ENCODE measurements at places on chromosomes 1 and 21.

GRCh38 chr1:176466514-176466913, 3.5 kb downstream of the PAPPA2 start:
- H3K27me3 ChIP-seq: no peaks in the 10 kb centered on the region
- no peaks in the 10 kb centered on the region for H3K36me3 ChIP-seq
- no peaks in the 10 kb centered on the region for H3K4me1 ChIP-seq
- DNase-seq: no peak
- H3K27ac ChIP-seq: no peak overlapping the region
- no peak overlapping the region for H3K4me3 ChIP-seq

- H3K4me3 ChIP-seq: peak overlapping the region; percentile 31
- no peak for DNase-seq
- no peak overlapping the region for H3K27ac ChIP-seq
- H3K4me1 ChIP-seq: peaks cover 10% of the 10 kb centered on the region
These were observed 2.2 kb downstream of the TOMM40L start for GRCh38 chr1:161228032-161228431.

- DNase-seq: no peak
- no peaks in the 10 kb centered on the region for H3K27me3 ChIP-seq
- H3K36me3 ChIP-seq: no peaks in the 10 kb centered on the region
- H3K4me3 ChIP-seq: peak overlapping the region; percentile 74
- no peak overlapping the region for H3K27ac ChIP-seq
These were observed 18.5 kb upstream of the SAMD11 start for GRCh38 chr1:905071-905749.

DNA sequence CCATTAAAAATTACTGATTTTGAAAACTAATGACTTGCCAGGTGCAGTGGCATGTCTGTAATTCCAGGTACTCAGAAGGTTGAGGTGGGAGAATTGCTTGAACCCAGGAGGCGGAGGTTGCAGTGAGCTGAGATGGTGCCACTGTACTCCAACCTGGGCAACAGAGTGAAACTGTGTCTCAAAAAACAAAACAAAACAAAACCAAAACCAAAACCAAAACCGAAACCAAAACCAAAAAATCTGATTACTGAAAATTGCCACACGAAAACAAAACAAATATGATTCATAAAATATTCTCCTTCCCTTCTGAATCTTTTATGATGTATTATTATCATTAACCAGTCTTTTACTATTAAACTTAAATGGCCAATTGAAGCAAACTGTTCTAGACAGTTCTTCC, 74.1 kb downstream of the SERINC2 start:
- no peaks in the 10 kb centered on the region for H3K36me3 ChIP-seq
- DNase-seq: no peak

- no peak overlapping the region for H3K4me3 ChIP-seq
- DNase-seq: no peak
- H3K27ac ChIP-seq: no peak overlapping the region
- no peaks in the 10 kb centered on the region for H3K36me3 ChIP-seq
These were observed 224.3 kb upstream of the FGGY start for GRCh38 chr1:59072583-59072947.

DNA sequence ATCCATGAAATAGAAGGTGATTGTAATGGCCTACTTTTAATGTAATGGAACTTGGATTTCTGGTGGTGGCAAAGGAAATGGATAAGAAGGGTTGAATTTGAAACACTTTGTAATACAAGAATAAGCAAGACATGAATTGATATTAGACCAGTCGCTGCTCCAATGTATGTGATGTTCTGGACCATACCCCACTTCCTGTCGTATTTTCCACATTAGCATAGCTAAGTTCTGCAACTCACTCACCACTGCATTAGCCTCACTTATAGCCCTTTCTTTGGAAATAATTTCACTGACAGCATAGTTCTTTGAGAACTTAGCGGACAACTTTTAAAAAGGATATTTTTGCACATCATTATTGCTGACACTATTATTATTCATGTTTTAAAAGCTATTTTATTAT, 32.3 kb upstream of the CNIH3 start:
- no peaks in the 10 kb centered on the region for H3K36me3 ChIP-seq
- no peaks in the 10 kb centered on the region for H3K4me1 ChIP-seq
- no peak for DNase-seq
- no peaks in the 10 kb centered on the region for H3K27me3 ChIP-seq
- H3K27ac ChIP-seq: no peak overlapping the region

GRCh38 chr1:197103300-197103699, 36.2 kb upstream of the F13B start:
- H3K36me3 ChIP-seq: no peaks in the 10 kb centered on the region
- H3K4me1 ChIP-seq: no peaks in the 10 kb centered on the region
- H3K27me3 ChIP-seq: no peaks in the 10 kb centered on the region
- DNase-seq: no peak

GRCh38 chr1:151867765-151868411, 14.4 kb upstream of the THEM5 start:
- H3K36me3 ChIP-seq: no peaks in the 10 kb centered on the region
- no peak overlapping the region for H3K4me3 ChIP-seq
- DNase-seq: no peak

DNA sequence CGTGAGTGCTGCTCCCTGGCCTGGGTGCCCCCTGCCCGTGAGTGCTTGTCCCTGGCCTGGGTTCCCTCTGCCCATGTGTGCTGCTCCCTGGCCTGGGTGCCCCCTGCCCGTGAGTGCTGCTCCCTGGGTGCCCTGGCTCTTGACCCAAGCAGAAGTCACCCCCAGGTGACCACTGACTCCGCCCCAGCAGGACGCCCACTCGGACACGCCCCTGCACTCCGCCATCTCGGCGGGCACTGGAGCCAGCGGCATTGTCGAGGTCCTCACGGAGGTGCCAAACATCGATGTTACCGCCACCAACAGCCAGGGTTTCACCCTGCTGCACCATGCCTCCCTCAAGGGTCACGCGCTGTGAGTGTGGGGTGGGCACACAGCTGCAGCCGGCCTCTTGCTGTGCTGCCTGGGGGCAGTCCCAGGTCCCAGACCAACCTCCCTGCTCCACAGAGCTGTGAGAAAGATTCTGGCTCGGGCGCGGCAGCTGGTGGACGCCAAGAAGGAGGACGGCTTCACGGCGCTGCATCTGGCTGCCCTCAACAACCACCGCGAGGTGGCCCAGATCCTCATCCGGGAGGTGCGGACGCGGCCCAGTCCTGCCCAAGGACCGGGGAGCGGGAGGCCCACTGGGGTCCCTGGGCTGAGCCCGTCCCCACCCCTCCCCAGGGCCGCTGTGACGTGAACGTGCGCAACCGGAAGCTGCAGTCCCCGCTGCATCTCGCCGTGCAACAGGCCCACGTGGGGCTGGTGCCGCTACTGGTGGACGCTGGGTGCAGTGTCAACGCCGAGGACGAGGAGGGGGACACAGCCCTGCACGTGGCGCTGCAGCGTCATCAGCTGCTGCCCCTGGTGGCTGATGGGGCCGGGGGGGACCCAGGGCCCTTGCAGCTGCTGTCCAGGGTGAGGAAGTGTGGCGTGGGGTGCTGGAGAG, 3.9 kb upstream of the MMP23B start:
- H3K27me3 ChIP-seq: no peaks in the 10 kb centered on the region
- H3K4me3 ChIP-seq: no peak overlapping the region
- H3K36me3 ChIP-seq: peaks cover 3% of the 10 kb centered on the region
- no peak for DNase-seq

GRCh38 chr1:208587110-208587509, 342.9 kb upstream of the PLXNA2 start:
- no peak for DNase-seq
- no peak overlapping the region for H3K4me3 ChIP-seq
- no peaks in the 10 kb centered on the region for H3K36me3 ChIP-seq

DNA sequence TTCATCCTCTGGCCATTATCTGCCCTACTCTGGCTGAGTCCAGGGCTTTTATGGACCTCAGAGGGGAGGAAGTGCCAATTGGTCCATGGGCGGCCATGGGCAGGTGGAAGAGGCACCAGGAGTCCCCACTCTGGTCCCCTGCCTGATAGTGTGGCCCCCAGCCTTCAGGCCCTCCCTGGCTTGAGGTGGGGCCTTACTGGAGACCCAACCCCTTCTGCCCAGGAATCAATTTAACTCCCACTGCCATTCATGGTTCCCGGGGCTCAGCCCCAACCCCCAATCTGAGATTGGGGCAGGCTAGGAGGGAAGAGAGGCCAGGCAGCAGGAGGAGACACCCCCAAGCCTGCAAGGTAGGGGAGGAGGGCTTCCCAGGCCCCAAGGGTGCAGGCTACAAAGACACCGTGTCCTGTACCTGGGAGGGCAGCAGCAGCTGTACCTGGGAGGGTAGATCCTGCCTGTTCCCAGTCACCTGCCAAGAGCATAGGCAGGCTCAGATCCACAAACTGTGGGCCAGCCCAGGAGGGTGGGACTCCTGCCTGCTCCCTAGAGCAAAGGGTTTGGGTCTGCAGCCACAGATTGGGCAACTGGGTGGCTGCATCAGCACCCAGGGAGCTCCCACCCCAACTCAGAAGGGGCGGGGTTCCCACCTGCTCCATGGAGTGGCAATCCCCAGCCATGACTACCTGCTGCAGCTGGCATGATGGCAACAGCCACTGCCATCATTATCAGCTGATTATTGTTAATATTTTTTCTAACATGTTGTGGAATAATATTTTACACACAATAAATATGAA, 1044.1 kb upstream of the B3GALT2 start:
- no peaks in the 10 kb centered on the region for H3K36me3 ChIP-seq
- no peak overlapping the region for H3K27ac ChIP-seq
- no peak overlapping the region for H3K4me3 ChIP-seq
- no peaks in the 10 kb centered on the region for H3K27me3 ChIP-seq
- H3K4me1 ChIP-seq: no peaks in the 10 kb centered on the region

DNA sequence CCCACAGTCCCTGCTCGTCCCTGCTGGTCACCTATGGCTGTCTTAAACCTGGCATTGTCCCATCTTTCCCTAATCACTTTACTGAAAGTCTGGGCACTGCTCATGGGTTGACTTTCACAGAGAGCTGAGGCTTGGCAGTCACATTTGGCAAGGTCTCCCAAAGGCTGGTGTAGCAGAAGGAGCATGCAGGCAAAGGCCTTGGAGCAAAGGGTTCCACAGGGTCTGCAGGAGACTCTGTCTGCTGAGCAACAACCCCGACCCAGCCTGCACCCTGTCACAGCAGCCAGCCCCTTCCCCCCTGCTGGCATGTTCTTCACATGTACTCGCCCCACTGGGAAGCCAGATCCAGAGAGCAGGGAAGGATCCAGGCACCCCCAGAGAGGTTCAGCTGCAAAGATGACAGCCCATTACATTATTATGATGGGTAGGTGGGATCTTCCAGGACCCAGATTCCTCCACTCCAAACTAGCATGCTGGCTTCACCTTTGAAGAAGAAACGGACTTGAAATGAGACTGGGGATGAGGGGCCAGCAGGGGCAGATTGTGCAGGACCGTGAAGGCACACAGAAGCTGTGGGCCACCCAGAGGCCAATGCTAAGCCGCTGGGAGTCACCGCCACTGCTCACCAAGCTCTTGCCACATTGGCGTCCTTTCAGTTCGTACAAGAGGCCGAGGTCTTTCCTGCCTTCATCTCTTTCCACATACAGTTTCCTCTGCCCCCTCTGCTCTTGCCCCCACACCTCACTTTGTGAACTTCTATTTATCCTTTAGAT, 14.2 kb upstream of the TMEM125 start:
- H3K36me3 ChIP-seq: no peaks in the 10 kb centered on the region
- no peak overlapping the region for H3K27ac ChIP-seq
- DNase-seq: no peak
- H3K27me3 ChIP-seq: no peaks in the 10 kb centered on the region
- H3K4me3 ChIP-seq: no peak overlapping the region

DNA sequence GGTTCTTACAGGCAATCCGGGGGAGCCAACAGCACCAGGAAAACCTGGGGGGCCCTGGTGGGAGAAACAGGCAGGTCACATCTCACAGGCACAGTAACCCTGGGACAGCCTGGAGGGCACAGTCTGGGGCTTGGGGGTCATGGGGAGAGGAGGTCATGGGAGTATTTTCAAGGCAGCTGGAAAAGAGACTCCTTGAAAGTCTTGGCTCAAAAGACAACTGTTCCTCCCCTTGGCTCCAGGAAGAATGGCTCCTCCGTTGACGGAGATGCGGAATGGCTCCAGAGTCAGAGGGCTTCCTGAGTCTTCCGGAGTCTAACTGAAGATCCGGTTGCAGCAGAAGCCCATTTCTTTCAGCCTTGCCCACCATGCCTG, 25.9 kb upstream of the PEF1 start:
- peak overlapping the region; percentile 69 for H3K4me3 ChIP-seq
- H3K36me3 ChIP-seq: peaks cover 9% of the 10 kb centered on the region
- peak overlapping the region; percentile 80 for H3K27ac ChIP-seq
- DNase-seq: no peak
- no peaks in the 10 kb centered on the region for H3K27me3 ChIP-seq
- H3K4me1 ChIP-seq: peaks cover 64% of the 10 kb centered on the region

GRCh38 chr1:1400576-1401456, 1.7 kb upstream of the CCNL2 start:
- peaks cover 44% of the 10 kb centered on the region for H3K4me1 ChIP-seq
- H3K36me3 ChIP-seq: peaks cover 53% of the 10 kb centered on the region
- no peak overlapping the region for H3K27ac ChIP-seq
- DNase-seq: no peak
- no peaks in the 10 kb centered on the region for H3K27me3 ChIP-seq

DNA sequence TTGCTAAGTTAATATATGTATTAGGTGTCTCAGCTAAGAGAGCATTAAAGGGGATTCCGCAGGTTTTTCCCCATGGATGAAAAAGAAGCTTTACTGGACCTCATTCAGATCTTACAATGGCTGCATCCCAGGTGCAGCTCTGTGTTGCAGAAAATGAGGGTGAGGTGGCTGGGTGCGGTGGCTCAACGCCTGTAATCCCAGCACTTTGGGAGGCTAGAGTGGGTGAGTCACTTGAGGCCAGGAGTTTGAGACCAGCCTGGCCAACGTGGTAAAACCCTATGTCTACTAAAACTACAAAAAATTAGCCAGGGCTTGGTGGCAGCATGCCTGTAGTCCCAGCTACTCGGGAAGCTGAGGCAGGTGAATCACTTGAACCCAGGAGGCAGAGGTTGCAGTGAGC, 58.5 kb upstream of the MORC3 start:
- H3K4me1 ChIP-seq: no peaks in the 10 kb centered on the region
- no peak overlapping the region for H3K27ac ChIP-seq
- no peaks in the 10 kb centered on the region for H3K27me3 ChIP-seq
- DNase-seq: no peak
- H3K36me3 ChIP-seq: peaks cover 3% of the 10 kb centered on the region

- H3K27ac ChIP-seq: no peak overlapping the region
- H3K36me3 ChIP-seq: no peaks in the 10 kb centered on the region
- H3K27me3 ChIP-seq: peaks cover 47% of the 10 kb centered on the region
- peaks cover 57% of the 10 kb centered on the region for H3K4me1 ChIP-seq
These were observed 5.2 kb downstream of the DMRTA2 start for GRCh38 chr1:50417946-50418599.

- no peaks in the 10 kb centered on the region for H3K4me1 ChIP-seq
- H3K36me3 ChIP-seq: no peaks in the 10 kb centered on the region
- no peak overlapping the region for H3K27ac ChIP-seq
- H3K27me3 ChIP-seq: no peaks in the 10 kb centered on the region
- H3K4me3 ChIP-seq: no peak overlapping the region
These were observed 312.5 kb downstream of the KCNT2 start for GRCh38 chr1:196295766-196296165.
